ENCODE measurements at places on chromosomes 3 and 15. TPM values are rescaled to one million over a fixed set of nuclear protein-coding genes. Genes with fewer than 3 reads are reported as not detected.

Gene NR2E3
- not detected for total RNA-seq

DNA sequence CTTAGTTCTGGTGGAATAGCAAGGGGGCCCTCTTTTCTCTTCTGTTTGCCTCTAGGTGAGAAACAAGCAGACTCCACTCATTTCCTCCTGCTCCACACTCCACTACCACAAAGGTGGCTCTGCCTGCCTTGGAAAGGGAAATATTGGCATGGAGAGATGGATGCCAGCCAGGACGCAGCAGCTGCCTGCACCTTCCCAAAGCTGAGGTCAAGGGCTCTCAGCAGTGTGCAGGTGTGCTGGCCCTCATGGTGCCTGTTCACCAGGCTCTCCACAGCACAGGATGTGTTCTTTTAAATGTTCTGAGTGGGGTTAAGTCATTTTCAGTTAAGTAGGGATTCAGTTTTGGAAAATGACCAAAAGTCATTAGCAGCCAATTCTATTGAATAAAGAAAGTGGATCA lies 211.2 kb upstream of the STRIT1 start:
- H3K4me1 ChIP-seq, result no peaks in the 10 kb centered on the region
- H3K36me3 ChIP-seq, result no peaks in the 10 kb centered on the region
- H3K27me3 ChIP-seq, result no peaks in the 10 kb centered on the region
- no peak overlapping the region for H3K4me3 ChIP-seq
- no peak for DNase-seq

DNA sequence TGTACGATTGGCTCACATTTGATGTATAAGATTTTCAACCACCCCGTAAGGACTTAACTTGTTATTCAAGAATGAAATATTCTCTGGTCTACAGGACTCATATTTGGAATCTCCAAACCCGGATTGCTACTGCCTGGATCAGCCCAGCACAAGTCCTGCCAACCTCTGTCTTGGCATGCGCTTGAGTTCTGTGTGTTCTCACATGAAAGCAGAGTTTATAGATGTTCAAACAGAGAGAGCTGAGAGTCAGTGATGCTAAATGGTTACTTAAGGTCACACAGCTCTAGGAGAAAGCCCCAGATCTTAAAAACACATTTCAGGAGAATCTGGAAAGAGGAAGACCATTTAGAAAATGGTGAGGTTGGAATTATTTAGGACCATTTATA lies 268.0 kb upstream of the TBL1XR1 start:
- H3K36me3 ChIP-seq, result no peaks in the 10 kb centered on the region
- H3K4me1 ChIP-seq, result no peaks in the 10 kb centered on the region
- no peaks in the 10 kb centered on the region for H3K27me3 ChIP-seq
- DNase-seq, result no peak
- no peak overlapping the region for H3K27ac ChIP-seq

DNA sequence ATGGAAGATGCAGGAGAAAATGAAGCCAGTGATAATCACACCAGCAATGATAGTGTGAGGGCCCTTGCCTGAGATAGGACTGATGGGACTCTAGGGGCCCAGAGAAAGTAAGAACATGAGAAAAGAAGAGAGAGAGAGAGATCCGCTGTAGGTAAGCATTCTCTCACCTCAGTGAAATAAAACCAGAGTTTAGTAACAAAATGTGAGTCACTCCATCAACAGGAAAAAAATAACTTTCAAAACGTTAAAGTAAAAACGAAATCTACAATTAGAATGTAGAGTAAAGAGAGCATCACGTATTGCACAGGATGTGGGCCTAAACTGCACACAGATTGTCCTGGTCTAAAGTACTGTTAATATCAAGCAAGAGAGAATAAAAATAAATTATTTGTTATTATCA lies 6.8 kb upstream of the PRSS50 start:
- no peaks in the 10 kb centered on the region for H3K36me3 ChIP-seq
- H3K4me3 ChIP-seq, result no peak overlapping the region
- H3K4me1 ChIP-seq, result no peaks in the 10 kb centered on the region
- peaks cover 9% of the 10 kb centered on the region for H3K27me3 ChIP-seq
- H3K27ac ChIP-seq, result no peak overlapping the region

Gene PRTG
- not detected for total RNA-seq

Gene PAQR9
- total RNA-seq, result not detected

GRCh38 chr15:90592131-90592881 lies 62.6 kb downstream of the CRTC3 start:
- H3K27ac ChIP-seq, result peak overlapping the region; percentile 75
- no peak for DNase-seq
- H3K27me3 ChIP-seq, result no peaks in the 10 kb centered on the region
- peaks cover 72% of the 10 kb centered on the region for H3K4me1 ChIP-seq

- H3K36me3 ChIP-seq, result no peaks in the 10 kb centered on the region
- no peak overlapping the region for H3K27ac ChIP-seq
- DNase-seq, result no peak
- H3K4me3 ChIP-seq, result no peak overlapping the region
- H3K4me1 ChIP-seq, result peaks cover 18% of the 10 kb centered on the region
Observed at GRCh38 chr3:7879572-7879971, 622.1 kb upstream of the LMCD1 start.

GRCh38 chr3:36647423-36647853 lies 116.9 kb downstream of the DCLK3 start:
- DNase-seq, result no peak
- H3K27ac ChIP-seq, result no peak overlapping the region
- H3K27me3 ChIP-seq, result peaks cover 2% of the 10 kb centered on the region
- no peaks in the 10 kb centered on the region for H3K4me1 ChIP-seq
- no peaks in the 10 kb centered on the region for H3K36me3 ChIP-seq

DNA sequence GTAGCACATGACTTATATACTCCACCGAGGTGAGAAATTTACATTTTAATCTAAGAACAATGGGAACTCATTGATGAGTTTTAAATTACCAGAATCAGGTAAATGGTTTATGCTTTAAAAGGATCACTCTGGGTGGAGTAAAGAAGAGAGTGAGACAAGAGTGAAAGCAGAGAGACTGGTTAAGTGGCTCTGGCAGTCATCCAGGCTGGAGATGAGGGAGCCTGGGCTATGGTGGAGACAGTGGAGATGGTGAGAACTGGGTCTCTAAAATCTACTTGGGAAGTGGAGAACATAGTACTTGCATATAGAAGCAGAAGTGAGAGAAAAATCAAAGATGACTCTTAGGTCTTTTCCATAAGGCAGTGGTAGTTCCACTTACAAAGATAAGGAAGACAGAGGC lies 37.1 kb upstream of the SLC25A36 start:
- H3K27ac ChIP-seq, result no peak overlapping the region
- no peak for DNase-seq
- peaks cover 10% of the 10 kb centered on the region for H3K27me3 ChIP-seq
- no peaks in the 10 kb centered on the region for H3K4me1 ChIP-seq
- no peak overlapping the region for H3K4me3 ChIP-seq

GRCh38 chr3:21259896-21260295 lies 491.1 kb downstream of the ZNF385D start:
- no peaks in the 10 kb centered on the region for H3K27me3 ChIP-seq
- H3K4me1 ChIP-seq, result no peaks in the 10 kb centered on the region
- no peak overlapping the region for H3K4me3 ChIP-seq
- no peaks in the 10 kb centered on the region for H3K36me3 ChIP-seq

GRCh38 chr15:38260077-38260476 lies 7.4 kb downstream of the SPRED1 start:
- H3K4me1 ChIP-seq, result no peaks in the 10 kb centered on the region
- no peak overlapping the region for H3K4me3 ChIP-seq
- no peak overlapping the region for H3K27ac ChIP-seq
- peaks cover 17% of the 10 kb centered on the region for H3K27me3 ChIP-seq
- DNase-seq, result no peak

GRCh38 chr15:28900041-28900891 lies 14.5 kb downstream of the APBA2 start:
- H3K27ac ChIP-seq, result no peak overlapping the region
- H3K27me3 ChIP-seq, result peaks cover 5% of the 10 kb centered on the region
- no peak overlapping the region for H3K4me3 ChIP-seq
- DNase-seq, result no peak
- H3K36me3 ChIP-seq, result no peaks in the 10 kb centered on the region
- no peaks in the 10 kb centered on the region for H3K4me1 ChIP-seq

- no peak for DNase-seq
- H3K4me1 ChIP-seq, result no peaks in the 10 kb centered on the region
Observed at GRCh38 chr15:81502439-81502838, 128.4 kb upstream of the TMC3 start.

GRCh38 chr3:105798381-105798934 lies 70.4 kb downstream of the CBLB start:
- DNase-seq, result no peak
- no peaks in the 10 kb centered on the region for H3K27me3 ChIP-seq
- peaks cover 72% of the 10 kb centered on the region for H3K4me1 ChIP-seq

Gene HRH1
- total RNA-seq, result 0.15 TPM

Gene CASR
- not detected for total RNA-seq

DNA sequence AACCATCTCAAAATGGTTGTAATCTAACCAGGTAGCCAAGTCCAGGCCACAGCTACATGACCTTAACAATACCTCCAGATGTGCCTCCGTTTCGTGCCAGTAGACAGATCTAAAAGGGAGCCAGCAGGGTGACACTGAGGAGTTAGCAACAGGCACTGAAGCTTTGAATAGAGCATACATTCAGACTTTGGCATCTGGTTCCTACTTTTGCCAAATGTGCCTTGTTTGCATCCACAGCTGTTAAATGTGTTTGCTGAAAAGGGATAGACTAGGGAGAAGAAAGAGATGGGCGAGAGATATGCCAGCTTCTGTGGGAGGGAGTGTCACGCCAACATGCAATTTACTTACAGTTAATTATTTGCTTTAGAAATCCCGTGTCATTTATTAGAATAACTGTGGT lies 1433.9 kb upstream of the CADM2 start:
- H3K4me3 ChIP-seq, result no peak overlapping the region
- no peaks in the 10 kb centered on the region for H3K27me3 ChIP-seq
- H3K4me1 ChIP-seq, result no peaks in the 10 kb centered on the region
- DNase-seq, result no peak
- no peaks in the 10 kb centered on the region for H3K36me3 ChIP-seq
- H3K27ac ChIP-seq, result no peak overlapping the region

Gene TMEM212
- not detected for total RNA-seq

GRCh38 chr3:145557405-145557804 lies 603.6 kb downstream of the PLOD2 start:
- no peaks in the 10 kb centered on the region for H3K27me3 ChIP-seq
- DNase-seq, result no peak
- H3K4me3 ChIP-seq, result no peak overlapping the region
- no peaks in the 10 kb centered on the region for H3K36me3 ChIP-seq
- H3K27ac ChIP-seq, result no peak overlapping the region

- no peak for DNase-seq
- no peak overlapping the region for H3K27ac ChIP-seq
- H3K4me3 ChIP-seq, result no peak overlapping the region
- no peaks in the 10 kb centered on the region for H3K4me1 ChIP-seq
Observed at GRCh38 chr3:155270485-155271342, 22.8 kb downstream of the STRIT1 start.

- H3K4me1 ChIP-seq, result no peaks in the 10 kb centered on the region
- no peaks in the 10 kb centered on the region for H3K36me3 ChIP-seq
- H3K27me3 ChIP-seq, result peaks cover 11% of the 10 kb centered on the region
- no peak overlapping the region for H3K4me3 ChIP-seq
- no peak overlapping the region for H3K27ac ChIP-seq
Observed at GRCh38 chr15:69548395-69549180, 96.0 kb downstream of the RPLP1 start.

DNA sequence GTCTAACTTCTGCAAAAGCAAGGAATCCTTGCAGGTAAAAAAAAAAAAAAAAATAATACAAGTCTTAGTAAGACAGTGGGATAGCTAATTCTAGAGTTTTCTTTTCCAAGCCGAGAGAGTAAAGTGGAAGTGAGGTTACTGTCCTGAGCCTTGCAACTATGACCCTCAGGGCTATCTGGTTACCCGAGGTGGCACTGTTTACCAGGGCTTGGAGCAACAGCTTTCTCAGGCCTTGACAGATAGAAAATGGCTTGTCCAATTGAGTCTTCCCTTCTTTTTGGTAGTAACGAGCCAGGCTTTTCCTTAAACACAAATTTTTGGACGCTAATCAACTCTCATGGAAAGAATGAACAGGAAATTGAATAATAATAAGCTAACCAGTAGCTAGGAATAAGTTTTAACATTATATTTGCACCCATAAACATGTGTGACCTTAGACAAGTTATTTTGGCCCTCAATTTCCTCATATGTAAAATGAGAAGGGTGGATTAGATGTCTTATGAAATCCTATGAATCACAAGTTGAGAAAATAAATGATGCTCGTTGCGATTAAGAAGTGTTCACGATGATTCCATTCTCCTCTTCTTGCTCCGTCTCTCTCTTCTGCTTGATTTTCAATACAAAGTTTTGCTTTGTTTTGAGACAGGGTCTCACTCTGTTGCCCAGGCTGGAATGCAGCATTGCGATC lies 236.9 kb upstream of the KBTBD8 start:
- H3K36me3 ChIP-seq, result no peaks in the 10 kb centered on the region
- H3K4me3 ChIP-seq, result no peak overlapping the region
- H3K27me3 ChIP-seq, result peaks cover 3% of the 10 kb centered on the region
- no peaks in the 10 kb centered on the region for H3K4me1 ChIP-seq
- no peak overlapping the region for H3K27ac ChIP-seq

All from activated T-helper 1 cell treated with anti-CD3 and anti-CD28 coated beads, Interleukin-12 subunit alpha, Interleukin-12 subunit beta, Interleukin-2, Interleukin-4 antibody, amounts not matched to agents 30 ng/mL and 10 ng/mL and 1 ng/mL, durations not matched to agents 14 hours and 24 hours and 36 hours (primary cell).